ENCODE measurements at places on chromosomes 7 and 10. TPM values are rescaled to one million over a fixed set of nuclear protein-coding genes. Genes with fewer than 3 reads are reported as not detected.

- no peak for DNase-seq
These were observed 75.9 kb downstream of the ICA1 start for GRCh38 chr7:8185926-8186683.

- DNase-seq, result peak; percentile 78
These were observed 17.0 kb downstream of the FAM131B start for GRCh38 chr7:143345428-143345900.

Gene MEOX2
- not detected for polyA plus RNA-seq

DNA sequence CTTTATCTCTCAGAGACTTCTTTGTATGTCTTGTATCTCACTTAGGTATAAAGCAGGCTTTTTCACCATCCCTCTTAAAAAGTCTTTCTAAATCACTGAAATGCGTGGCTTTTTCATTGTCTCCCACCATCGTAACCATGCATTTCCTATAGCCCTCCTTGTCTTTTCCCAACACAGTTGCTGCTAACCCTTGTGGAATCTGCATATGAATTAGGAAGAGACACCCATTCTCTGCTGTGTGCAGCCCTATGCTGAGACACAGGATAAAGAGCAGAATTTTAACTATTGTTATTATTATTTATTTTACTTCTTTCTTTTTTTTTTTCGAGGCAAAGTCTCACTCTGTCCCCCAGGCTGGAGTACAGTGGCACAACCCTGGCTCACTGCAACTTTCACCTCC is 804.3 kb upstream of the COBL start:
- no peak for DNase-seq

- no peak for DNase-seq
These were observed 1.8 kb upstream of the CAV2 start for GRCh38 chr7:116497708-116498107.

Gene FAM185A
- polyA plus RNA-seq, result 7.5 TPM

GRCh38 chr7:68256295-68256694 is 1259.7 kb downstream of the TYW1 start:
- no peak for DNase-seq

- DNase-seq, result no peak
These were observed 78.9 kb downstream of the CACNB2 start for GRCh38 chr10:18219146-18219545.

GRCh38 chr7:142185801-142186200 is 72.1 kb downstream of the PRSS58 start:
- DNase-seq, result no peak

Gene DOCK1
- polyA plus RNA-seq, result 28.3 TPM

DNA sequence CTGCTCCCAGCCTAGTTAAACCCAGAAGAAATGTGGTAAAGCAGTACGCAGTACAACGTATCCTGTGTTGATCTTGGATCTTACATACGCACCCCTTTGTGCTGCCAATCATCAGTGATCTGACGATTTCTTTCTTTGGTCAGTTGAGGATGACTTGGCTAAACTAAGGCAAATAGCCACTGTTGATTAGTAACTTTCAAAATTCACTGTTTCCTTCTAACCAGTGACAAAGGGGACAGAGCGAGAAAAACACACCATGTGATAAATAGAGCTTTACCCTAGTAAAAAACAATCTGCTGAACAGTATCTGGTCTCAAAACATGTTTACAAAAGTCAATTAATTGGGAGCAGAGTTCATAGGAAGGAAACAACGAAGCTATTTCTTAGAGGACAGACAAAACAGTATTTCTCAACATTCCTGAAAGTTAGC is 123.2 kb upstream of the RAB18 start:
- no peak for DNase-seq

Gene DNAH11
- 0.01 TPM for polyA plus RNA-seq

DNA sequence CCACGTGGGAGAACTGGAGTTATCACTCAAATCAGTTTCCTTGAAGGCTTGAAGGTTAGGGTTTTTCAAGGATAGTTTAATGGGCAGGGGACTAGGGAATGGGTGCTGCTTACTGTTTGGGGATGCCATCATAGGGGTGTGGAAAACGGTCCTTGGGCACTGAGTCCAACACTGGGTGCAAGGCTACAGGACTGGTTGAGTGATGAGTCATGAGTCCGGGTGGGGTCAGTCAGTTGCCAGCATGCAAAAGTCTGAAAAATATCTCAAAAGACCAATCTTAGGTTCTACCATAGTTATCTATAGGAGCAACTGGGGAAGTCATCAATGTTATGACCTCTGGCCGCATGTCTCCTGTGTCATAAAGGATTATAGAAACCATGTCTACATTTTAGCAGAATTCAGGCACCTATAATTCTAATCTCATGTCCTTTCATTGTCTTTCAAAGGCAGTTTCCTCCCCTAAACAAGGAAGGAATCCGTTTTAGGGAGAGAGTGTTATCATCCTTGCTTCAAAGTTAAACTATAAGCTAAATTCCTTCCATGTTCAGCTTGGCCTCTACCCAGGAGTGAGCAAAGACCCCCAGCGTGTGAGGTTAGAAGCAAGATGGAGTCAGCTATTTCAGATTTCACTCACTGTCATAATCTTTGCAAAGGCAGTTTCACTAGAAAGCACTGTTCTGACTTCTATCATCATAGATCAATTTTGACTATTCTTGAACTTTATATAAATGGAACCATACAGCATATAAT is 94.5 kb downstream of the COL26A1 start:
- no peak for DNase-seq

Gene NET1
- 42.9 TPM for polyA plus RNA-seq

All from A549 (cell line).